ENCODE measurements at places on chromosomes 7 and 10.

DNA sequence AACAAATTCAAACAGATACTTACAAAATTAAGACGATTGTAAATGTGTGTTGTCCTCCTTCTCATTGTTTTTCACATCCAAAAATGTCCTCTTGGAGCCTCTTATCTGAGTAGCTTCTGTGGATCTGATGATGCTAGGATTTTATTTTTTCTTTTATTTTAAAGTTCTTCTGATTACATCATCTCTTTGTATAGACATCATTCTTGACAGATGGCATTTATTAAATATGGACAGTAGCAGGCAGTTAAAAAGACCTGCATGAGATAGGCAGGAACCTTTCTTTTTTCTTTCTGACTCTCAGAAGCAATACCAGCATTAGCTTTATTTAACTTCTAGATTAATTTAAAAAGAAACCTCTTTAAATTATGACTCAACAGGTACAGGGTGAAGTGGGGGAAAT is at the start of gene RPA3:
RPA3 (minus strand) TSS at position 116 of the 400 bp plus-strand sequence. CDS start 78,189 bp downstream, outside the sequence.
- DNase-seq, result no peak

DNA sequence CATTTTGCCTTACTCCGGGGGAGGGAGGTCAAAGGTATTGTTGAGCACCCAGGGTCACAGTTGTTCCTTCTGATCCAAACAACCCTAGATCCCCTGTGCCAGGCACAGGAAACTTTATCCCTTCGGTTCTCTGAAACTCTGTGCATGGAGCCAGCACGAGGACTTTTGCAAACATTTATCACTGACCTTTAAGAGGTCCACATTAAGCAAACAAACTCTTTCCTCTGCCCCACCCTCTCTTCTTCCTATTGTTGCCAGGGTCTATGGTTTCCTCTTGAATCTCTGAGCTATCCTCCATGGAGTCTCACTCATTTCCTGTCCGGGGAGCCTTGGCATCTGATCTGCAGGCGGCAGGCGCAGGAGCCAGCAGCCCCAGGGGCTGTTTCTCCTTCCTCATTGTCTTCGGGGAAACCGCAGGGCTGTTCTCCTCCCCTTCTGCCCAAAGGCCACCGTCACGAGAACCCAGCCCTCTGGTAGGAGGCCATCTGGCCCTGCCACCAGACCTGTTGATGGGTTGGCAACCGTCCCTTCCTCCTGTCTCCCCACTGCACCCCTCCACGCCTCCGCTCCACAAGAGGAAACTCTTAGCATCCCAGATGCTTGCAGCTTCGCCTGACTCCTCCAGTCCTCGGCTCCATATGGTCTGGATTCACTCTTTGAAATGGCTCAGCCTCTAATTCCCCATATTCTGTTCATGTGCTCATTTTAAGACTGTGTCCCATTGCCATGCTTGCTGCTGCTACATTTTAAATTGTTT is 327.3 kb upstream of the NRP1 start:
- peak; percentile 67 for DNase-seq

- DNase-seq, result no peak
Measured at GRCh38 chr7:36723951-36724664, at the start of gene AOAH. Gene AOAH (minus strand): TSS chr7:36724494. CDS start chr7:36724148, 346 bp downstream.

DNA sequence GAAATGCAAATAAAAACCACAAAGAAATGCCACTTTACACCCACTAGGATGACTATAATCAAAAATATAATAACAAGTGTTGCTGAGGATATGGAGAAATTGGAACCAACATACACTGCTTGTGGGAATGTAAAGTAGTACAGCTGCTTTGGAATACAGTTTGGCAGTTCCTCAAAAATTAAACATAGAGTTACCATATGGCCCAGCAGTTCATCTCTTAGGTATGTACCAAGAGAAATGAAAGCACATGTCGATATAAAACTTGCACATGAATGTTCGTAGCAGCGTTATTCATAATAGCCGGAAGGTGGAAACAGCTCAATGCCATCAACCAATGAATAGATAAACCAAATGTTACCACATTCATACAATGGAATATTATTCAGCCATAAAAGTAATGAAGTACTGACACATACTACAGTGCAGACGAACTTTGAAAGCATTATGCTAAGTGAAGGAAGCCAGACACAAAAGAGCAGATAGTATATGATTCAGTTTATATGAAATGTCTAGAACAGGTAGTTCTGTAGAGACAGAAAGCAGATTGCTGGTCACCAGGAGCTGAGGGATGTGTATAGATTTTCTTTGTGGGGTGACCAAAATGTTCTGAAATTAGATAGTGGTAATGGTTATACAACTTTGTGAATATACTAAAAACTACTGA is 12.4 kb downstream of the BCAP29 start:
- DNase-seq, result peak; percentile 25

- no peak for DNase-seq
Measured at GRCh38 chr7:158140538-158141220, 446.9 kb downstream of the PTPRN2 start.

DNA sequence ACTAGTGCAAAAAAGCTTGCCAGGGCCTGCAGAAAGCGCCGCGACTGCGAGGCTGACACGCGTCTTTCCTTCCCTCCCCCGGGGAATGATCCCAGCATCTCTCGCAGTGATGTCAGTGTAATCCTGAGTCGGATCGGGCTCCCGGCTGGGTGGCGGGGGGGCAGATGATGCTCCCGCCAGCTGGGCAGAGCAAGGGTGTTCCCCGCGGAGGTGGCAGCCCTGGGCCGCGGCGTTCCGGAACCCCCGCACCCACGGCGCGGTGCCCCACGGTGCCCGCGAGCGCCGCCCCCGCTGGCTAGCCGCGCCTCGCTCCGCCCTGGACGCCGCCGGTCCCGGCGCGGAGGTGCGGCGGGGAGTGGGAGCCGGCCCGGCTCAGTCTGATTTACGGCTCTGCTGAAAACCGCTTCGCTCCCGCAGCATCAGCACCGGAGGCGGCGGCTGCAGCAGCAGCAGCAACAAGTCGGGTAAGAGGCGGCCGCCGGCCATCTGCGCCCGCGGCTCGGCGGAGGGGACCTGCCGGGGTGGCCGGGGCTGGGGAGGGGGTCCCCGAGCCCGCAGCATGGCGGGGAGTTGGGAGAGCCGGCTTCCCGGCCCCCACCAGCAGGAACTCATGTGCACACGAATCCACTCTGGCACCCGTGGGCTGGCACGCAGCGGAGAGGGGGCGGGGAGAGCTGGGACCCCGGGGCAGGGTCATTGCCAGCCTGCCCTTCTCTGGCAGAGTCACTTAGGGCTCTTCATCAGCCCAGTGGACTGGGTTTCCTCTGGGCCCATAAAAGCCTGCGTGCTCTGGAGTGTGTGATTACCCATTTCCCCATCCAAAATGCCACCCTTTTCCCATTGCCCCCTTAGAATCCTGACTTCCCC is at the start of gene ZNF365:
ZNF365 (plus strand) TSS at position 375 of the 867 bp plus-strand sequence. CDS start 1,825 bp downstream, outside the sequence.
- DNase-seq, result no peak

- DNase-seq, result no peak
Measured at GRCh38 chr7:123867225-123867624, 22.3 kb downstream of the HYAL4 start.

DNA sequence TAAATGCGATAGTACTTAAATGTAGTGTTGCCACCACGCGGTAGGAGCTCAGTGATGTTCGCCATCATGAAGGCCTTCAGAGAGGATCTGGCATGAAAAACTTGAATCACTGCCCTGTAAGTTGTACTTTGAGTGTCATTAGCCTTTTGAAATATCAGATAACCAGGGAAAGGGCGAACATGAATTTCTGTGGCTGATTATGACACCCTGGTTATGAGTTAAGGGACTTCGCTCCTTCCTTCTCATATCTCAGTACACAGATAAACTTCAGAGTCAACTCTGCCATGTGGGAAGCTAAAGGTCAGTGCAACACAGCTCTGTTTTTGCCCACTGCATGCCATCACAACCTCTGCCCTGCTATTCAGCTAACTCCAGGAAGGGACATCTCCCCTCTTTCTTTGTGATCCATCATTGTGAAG is 8.9 kb upstream of the ACSL5 start:
- DNase-seq, result no peak

- DNase-seq, result no peak
Measured at GRCh38 chr7:74344132-74344496, 54.9 kb downstream of the CLIP2 start.

GRCh38 chr10:89609833-89610346 is 35.2 kb downstream of the PANK1 start:
- no peak for DNase-seq

DNA sequence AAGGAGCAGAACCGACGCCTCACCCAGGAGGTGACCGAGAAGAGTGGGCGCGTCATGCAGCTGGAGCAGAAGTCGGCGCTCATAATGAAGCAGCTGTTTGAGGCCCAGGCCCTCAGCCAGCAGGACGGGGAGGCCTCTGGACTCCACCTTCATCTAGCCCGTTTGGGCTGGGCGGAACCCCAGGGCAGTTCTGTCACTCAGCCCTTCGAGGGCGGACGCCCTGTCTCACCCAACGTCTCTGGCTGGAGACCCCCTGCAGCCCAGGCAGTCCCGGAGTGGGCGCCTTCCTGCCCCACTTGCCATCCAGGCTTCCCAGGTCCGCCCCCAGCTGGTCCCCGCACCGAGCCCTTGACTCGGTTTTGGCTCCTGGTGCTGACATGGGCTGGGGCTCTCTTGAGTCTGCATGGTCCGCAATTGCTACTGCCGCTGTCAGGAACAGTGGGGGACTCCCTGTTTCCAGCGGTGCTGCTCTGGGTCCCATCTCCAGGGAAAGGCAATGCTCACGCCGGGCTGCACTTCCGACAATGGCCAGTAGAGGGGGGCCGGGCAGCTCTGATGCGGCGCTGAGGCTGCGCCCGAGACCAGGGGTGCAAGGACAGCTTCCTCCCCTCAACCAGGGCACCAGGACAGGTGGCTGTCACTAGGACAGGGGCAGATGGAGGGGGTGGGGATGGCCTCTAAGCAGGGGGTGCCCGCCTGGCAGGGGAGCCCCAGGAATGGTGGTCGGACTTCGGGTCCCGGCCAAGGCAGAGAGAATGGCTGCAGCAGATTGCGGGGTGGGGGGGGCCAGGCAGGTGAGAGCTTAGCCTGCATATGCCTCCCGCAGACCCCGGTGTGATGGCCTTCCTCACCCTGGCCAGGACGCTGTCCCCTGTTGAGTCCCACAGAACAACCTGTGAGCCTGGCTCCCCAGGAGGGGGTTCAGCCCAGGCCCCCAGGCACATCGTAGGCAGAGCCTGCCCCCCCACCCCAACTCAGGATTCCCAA is 71.2 kb upstream of the KCTD7 start:
- DNase-seq, result no peak

DNA sequence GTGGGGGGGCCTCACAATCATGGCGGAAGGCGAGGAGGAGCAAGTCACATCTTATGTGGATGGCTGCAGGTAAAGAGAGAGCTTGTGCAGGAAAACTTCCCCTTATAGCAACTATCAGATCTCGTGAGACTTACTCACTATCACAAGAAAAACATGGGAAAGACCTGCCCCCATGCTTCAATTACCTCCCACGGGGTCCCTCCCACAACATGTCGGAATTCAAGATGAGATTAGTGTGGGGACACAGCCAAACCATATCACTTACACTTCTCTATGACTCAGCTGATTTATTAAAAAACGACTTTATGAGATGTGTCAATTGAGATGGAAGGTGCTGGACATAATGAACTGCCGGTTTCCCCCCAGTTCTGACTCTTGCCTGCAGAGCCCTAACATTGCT is 23.8 kb upstream of the CHN2 start:
- no peak for DNase-seq

DNA sequence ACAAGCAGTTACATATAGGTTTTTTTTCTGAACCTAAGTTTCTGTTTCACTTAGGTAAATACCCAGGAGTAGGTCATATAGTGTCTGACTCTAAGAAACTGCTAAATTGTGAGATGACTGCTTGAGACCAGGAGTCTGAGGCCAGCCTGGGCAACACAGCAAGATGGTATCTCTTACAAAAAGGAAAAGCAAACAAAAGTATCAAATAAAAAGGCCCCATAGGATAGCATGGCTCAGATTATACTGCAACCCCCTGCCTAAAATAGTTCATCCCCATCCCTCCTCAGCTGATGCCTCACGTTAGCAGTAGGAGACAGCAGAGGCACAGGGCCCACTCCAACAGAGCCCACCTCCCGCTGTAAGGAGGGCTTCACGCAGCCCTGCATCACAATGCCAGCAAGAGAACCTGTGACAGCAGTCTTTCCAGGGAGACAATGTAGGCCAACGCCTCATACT is 90.3 kb downstream of the SRPK2 start:
- DNase-seq, result no peak
